ENCODE measurements at places on chromosomes 16 and 17.
A peak's percentile ranks its signal among the peaks of the same experiment; 100 is the strongest.

- DNase-seq: no peak
These were observed 25.6 kb upstream of the CDRT4 start for GRCh38 chr17:15492791-15493692.

DNA sequence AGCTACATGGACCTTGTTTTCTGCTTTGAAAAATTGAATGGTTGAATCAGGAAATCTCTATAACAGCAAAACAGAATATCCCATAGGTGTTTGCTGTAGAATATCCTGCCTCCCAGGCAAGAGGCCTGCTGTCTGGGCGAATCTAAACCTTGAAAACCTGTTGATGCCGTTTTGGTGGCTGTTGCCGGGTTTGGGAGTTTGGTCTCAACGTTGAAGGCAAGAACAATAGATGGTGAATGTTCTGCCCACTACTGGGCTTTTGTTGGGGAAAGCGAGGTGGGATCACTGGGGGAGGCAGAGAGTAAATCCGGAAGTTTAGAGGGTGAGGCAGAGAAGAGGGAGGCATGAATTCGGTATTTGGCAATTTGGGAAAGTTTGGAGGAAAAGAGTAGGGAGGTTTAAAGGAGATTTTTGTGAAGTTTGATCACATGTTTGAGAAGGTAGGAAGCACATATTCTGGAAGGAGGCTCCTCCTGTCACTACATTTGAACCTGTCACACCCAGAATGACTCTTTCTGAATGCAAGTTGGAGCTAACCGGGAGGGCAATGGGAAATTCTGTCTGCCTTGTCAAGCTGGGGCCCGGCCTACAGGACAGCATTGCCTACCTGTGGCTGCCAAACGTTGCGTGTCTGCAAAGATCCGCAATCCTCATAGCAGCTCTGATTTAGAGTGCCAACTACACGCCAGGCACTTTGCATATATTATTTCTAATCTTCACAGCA, 46.5 kb downstream of the GPRC5B start:
- no peak for DNase-seq

DNA sequence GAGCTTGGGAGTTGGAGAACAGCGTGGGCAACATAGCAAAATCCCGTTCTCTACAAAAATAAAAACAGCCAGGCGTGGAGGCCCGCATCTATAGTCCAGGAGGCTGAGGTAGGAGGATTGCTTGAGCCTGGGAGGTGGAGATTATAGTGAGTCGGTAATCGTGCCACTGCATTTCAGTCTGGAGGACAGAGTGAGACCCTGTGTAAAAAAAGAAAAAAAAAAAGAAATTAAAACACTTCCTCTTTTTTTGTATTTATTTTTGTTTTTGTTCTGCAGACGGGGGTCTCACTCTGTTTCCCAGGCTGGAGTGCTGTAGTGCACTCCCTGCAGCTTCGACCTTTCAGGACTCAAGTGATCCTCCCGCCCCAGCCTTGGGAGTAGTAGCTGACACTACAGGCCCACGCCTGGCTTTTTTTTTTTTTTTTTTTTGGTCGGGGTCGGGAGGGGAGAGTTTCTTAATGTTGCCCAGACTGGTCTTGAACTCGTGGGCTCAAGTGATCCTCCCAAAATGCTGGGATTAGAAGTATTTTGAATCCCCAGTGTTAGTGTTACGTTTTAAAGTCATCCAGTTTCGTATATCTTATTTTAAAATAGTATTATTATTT, 1.5 kb downstream of the IST1 start:
- DNase-seq: no peak

DNA sequence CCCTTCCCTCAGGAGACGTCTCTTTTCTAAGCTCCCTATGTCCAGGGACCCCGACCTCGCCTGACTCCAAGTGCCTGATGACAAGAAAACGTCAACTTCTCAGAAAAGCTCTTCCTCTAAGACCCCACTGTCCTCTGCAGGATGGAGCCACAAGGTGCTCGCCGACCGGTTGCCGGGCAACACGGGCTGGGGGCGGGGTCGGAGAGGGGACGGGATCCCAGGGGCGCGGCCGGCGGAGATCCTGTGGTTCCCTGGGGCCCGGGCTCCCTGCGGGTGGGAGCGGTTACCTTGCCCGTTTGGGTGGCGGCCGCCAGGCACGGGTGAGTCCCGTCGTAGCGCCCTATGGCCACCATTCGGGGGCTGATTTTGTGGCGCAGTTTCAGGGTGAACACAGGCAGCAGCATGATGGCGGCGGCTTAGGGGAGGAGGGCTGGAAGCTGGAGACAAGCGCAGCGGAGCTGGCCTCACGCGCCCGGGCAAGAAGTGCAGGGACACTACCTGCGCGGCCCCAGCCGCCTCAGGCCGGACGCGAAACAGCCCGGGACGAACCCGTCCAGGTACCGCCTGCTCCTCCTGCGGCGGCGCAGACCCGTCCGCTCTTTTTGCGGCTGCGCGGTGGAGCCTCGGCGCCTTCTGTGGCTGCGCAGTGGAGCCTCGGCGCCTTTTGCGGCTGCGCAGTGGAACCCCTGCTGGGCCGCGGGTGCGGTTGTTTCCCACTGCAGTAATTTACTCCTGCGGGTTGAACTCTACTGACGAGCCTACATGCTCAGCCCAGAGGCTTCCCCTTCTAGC, at the start of gene BBS2:
BBS2 (minus strand) TSS at position 566 of the 792 bp plus-strand sequence; CDS start at position 404, 162 bp downstream.
- peak; percentile 94 for DNase-seq

GRCh38 chr17:36470499-36470898, 16.0 kb upstream of the ZNHIT3 start:
- no peak for DNase-seq

DNA sequence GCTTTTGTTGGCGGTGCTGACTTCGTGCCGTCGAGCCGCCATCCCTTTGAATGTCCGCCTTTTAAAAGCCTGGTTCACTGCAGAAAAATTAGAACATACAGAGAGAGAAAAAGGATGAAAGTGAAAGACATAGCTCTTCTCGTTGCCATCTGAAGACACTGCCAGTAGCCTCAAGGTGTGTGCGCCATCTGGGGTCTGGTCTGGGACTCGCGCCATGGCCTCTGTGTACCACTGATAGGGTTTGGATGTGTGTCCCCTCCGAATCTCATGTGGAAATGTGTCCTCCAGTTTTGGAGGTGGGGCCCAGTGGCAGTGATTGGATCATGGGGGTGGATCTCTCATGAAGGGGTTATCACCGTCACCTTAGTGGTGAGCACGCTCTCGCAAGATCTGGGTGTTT, 15.5 kb downstream of the GSE1 start:
- DNase-seq: no peak

GRCh38 chr17:35041390-35041789, 22.1 kb downstream of the RFFL start:
- no peak for DNase-seq

DNA sequence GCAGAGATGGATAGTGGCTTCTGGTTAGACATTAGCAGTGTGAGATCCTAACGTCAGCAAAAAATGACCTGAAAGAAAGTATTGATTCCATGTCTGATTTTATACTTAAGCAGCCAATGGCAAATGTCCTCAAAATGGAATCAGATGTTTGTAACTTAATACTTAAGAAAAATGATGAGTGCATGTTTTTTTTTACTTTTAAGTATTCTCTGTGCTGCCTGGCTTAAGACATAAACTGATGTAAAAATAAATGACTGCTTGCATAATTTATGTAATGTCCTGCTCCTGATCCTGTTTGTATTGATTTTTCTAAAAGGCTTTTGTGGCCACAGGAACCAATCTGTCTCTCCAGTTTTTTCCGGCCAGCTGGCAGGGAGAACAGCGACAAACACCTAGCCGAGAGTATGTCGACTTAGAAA, 7.4 kb downstream of the CBFB start:
- DNase-seq: no peak

GRCh38 chr16:22035153-22035552, 27.2 kb downstream of the MOSMO start:
- DNase-seq: peak; percentile 54

DNA sequence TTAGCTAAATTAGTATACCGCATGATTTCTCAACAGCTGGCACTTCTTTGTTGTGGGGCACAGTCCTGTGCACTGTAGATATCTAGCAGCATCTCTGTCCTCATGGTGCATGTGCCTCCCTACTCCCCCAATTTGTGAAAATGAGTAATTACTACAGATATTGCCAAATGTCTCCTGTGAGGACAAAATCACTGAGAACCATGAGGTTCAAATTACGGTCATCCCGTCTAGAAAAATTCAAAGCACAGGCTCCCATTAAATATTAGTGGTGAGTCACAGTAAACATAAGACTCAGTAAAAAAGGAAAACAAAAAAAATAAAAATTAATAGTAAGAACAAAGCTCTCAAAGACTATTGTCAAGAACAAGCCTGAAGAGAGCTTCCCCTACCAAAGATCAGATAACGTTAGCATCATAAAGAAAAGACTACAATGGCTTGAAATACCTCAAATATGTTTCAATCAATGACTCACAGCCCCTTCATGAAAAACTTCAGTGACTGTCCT, 57.8 kb downstream of the STH start:
- no peak for DNase-seq

DNA sequence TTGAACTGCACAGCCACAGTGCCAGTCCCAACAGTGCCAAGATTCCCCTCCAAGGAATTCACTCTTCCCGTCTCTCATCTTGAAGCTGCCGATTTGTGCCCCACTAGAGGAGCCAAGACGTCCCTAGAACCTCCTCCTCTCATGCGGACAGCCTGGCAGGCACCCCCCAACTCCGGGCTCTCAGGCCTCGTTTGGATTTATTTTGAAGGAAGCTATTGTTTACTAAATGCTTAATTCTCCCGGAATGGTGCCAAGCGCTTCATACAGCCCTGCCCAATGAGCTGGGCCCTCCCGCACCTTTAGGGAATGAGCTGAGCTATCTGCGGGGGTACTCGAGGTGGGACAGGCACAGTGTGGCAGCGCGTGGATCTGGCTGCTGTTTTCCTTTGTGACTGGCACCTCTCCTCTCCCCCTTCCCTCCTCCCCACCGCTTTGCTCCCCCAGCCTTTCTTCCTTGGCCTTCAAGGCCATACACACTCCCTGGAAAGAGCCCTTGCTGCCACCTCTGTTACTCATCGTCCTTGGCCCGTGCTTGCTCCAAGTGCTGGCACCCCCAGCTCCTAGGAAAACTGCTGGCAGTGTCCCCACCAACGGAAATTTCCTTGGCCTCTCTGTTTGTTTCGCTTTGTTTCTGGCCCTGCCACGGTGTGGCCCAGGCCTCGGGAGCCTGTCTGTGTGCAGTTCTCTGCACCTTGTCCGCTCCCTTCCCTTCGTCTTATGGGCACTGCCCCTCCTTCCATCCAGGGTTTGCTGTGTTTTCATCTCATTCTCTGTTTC, 49.9 kb upstream of the CDR2 start:
- DNase-seq: no peak

DNA sequence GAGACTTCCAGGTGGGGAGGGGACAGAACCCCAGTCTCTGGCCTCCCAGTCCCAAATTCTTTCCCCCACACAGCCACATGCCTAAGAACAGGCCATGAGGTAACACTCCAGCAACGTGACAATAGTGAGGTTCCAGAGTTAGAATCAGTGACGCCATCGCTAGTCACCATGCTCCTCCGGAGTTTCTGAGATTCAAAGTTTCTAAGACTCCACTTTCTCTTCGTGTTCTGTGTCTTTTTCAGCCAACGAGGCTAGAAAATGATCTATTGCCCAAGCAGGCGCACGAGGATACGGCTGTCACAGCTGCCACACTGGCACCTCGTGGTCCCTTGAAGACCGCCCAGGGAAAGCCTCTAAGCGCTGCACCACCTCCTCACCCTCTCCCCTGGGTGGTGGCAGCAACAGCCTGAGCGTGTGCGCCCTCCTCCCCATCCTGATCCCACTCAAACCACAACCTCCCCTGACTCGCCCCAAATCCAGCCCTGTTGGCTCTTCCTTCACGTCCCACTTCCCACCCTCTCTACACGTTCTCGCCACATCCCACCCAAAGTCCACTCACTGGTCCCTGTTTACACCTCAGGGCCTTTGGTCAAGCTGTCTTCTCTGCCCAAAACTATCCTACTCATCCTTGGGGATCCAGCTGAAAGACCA, 1.0 kb downstream of the MCRIP1 start:
- DNase-seq: no peak

- no peak for DNase-seq
These were observed 2.5 kb downstream of the ACSM3 start for GRCh38 chr16:20766294-20766693.

GRCh38 chr17:76384222-76384986, at the start of gene SPHK1:
TSS of gene SPHK1 (plus strand) at chr17:76384609. CDS start at chr17:76385645, 1,036 bp downstream.
- peak; percentile 97 for DNase-seq

DNA sequence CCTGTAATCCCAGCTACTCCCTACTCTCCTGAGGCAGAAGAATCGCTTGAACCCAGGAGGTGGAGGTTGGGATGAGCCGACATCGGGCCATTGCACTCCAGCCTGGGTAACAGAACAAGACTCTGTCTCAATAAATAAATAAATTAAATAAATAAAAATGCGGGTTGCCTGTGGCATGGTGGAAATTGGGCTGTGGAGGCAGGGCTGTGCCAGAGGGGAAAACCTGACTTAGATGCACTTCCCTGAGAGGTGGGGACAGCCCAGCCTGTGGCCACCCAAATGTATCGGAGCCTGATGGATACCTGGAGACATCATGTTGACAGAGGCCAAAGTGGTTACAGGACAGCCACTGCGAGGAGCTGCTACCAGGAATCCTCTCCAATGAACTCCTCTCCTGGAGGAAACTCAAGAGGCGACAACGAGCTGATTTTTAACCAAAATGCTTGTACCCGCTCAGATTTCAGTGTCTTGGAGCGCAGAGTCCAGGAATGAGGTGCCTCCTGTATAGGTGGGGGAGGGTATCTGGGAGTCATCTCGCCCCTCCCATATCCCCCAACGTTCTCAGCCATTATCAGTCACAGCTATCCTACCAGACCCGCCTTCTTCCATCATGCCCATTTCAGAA, 32.3 kb downstream of the DDX19A start:
- no peak for DNase-seq

GRCh38 chr16:3578610-3579551, 1.7 kb upstream of the NLRC3 start:
- DNase-seq: peak; percentile 80

- no peak for DNase-seq
These were observed 17.5 kb downstream of the STAT5A start for GRCh38 chr17:42305543-42306384.

- DNase-seq: no peak
These were observed 1.8 kb upstream of the HEATR6 start for GRCh38 chr17:60080545-60080944.

DNA sequence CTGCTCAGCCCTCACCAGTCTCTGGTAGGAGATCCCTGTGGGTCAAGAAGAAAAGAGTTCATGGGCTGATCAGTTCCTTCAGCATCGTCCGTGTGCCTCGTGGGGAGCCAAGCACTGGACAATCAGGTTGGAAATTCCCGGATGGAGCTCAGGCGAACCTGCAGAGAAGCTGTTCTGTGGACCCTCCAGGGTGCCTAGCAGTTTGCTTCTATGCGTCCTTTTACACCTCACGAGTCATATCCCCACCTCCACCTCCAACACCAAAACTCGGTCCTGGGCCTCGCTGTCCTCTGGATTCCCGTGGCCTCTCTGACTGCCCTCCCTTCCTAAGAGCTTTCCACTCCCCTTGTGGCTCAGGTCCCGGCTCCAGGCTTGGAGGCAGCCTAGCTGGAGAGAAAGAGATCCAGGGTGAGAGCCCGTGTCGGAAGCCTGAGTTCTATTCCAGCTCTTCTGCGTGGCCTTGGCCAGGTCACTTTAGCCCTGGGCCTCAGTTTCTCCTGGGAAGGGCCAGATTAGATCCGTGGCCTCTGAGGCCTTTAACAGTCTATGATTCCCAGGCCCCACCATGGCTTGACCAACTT, 26.2 kb upstream of the PIK3R6 start:
- DNase-seq: no peak

Data from GM20000 (cell line).